ENCODE measurements at places on chromosomes 5 and 9.
A peak's percentile ranks its signal among the peaks of the same experiment; 100 is the strongest.

GRCh38 chr9:34332076-34332964 lies 3.0 kb downstream of the NUDT2 start:
- no peak for DNase-seq

- DNase-seq: no peak
Measured at GRCh38 chr9:110908894-110909293, 129.4 kb downstream of the LPAR1 start.

DNA sequence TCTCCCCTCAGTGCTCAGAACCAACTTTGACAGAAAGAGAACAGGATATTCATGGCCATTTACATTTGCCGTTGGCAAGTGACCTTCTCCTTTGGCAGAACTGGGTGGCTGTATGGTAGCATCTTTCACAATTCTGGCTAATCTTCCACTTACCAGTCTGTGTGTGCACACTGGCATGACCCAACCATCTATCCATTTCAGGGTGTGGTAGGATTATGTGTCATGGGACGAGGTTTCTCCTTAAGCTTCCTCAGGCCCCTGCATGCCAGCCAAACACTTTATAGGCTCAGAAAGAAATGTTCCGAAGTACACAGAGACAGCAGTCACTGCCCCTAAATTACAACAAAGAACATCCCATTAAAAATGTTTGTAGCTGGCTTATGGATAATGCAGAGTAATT lies 497.1 kb downstream of the NFIB start:
- no peak for DNase-seq

DNA sequence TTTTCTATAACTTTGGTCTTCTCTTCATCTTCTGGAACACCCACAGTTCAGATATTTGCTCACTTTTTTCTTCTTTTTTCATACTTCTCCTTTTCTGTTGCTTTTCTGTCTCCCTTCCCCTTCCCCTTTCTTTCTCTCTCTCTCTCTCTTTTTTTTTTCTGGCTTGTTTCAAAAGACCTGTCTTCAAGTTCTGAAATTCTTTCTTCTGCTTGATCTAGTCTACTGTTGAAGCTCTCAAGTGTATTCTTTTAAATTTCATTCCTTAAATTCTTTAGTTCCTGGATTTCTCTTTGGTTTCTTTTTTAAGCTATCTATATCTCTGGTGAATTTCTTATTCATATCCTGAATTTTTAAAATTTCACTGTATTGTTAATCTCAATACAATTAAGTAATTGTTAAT lies 11.2 kb downstream of the ALG2 start:
- no peak for DNase-seq

- no peak for DNase-seq
Measured at GRCh38 chr5:128546658-128547281, 8.7 kb upstream of the FBN2 start.

- no peak for DNase-seq
Measured at GRCh38 chr5:35745660-35746059, 111.0 kb upstream of the IL7R start.

DNA sequence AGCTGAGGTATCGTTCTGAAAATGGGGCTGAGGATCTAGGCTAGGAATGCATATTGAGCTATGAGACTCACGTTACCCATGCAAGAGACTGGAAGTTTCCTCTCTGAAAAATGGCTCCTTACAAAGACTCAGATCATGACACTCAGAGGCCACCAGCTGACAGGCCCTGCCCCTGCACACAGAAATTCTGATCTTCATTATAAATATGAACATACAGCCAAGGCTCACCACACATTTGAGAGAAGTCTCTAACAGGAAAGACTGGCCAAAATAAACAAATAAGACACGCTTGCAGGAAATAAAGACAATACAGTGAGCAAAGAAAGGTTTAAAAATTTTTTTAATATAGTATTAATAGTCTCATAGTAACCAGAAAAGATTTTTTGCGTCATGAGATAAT lies 365.9 kb downstream of the NFIB start:
- no peak for DNase-seq

- no peak for DNase-seq
Measured at GRCh38 chr9:136856079-136856476, 3.9 kb downstream of the MAMDC4 start.

GRCh38 chr9:113158446-113158845 lies 7.6 kb downstream of the SLC31A2 start:
- DNase-seq: no peak

GRCh38 chr5:78530342-78531096 lies 118.1 kb downstream of the LHFPL2 start:
- no peak for DNase-seq

DNA sequence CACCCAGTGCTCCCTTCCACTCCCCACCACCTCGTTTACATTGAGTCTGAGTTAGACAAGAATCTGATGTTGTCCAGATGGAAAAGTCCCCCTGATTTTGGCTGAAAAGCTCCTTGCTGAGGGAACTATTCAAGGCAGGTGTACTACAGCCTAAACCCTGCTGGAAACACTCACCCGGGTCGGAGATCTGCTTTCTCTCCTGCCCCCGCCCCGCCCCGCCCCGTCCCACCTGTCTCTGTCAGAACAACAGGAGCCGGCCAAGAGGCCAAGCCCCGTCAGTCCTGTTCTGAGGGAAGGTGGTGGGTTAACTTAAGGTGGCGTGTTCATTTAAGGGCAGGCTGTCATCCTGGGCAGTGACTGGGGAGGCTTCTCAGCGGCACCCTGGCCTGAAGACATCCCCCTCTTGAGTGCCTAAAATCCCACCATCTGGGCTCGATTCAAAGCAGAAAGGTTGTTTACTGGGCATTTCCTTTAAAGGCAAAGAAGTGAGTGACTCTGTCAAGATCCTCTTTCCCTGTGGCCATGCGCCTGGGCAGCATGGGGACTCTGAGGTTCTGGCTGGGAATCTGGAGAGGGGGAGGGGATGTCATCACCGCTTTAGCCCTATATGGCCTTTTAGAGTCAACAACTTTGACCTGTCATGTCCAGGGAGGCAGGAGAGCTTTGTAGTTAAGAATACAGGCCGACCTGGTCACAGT lies 71.1 kb upstream of the NEURL1B start:
- no peak for DNase-seq

DNA sequence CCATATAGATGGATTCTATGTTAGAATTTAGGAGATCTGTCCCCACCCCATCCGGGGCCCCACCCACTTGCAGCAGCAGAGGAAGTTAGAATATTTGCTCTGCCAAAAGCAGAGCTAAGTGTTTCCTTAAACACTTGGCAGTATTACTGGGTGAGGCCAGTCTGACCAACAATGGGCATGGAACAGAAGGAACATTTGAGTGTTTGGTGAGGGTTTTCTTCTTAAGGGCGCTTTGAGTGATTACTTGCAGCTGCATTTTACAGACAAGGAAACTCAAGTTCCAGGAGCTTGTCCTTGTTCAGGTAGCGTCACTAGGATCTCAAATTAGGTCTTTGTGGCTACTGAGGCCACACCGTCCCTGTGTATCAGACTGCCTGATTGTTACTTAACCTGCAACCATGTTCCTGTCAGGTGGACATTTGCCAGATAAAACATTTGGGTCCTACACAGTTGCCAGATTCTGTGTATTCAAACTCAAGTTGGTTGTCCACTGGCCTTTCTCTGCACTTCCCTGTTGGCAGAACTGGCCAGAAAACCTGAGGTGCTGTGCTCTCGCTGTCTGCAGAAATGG lies 59.3 kb downstream of the SLC46A2 start:
- DNase-seq: no peak

DNA sequence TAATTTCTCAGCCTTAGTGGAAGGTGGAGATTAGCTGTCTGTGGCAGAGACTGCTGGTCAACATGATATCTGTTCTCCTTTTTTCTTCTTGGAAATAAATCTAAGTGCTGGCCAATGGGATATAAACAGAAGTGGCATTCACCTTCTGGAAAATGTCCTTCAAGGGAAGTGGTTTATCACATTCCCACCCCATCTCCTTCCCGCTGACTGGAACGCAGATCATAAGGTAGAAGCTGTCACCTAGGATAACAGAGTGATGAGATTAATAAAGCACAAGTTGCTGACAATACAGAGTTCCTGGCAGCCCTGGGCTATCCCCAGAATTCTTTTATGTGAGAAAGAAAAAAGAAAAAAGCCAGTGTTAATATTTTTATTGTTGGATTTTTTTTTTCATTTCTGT lies 109.7 kb upstream of the OSMR start:
- no peak for DNase-seq

DNA sequence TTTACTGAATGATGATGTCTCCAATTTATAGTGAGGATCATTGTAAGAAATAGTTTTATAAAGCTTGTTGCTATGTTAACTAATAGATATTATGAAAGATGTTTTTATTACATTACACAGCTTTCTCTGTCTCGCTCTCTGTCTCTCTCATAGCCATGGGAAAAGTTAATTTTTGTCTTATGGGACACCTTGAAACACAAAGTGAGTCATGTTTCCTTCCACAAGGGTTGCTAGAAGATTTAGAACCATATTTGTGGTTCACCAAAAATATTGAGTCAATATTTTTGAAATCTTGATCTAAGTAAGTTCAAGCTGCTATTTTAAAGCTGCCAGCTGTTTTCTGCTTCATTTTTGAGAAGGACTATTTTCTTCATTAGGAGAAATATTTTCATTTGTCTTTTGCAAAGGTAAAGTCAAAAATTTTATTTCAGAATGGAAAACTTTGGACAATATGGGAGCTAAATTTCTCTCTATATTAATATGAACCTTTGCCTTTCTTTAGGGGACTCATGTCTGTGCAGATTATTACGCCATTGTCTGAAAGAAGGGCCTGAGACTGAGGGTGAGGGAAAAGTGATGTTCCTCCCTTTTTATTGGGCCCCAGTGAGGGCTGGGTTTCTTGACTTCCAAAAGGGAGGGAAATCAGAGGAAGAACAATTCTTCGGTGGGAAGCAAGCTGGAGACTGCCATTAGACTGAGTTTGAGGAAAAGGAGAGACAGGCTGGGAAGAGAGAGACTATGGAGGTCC lies 87.9 kb upstream of the SLC24A2 start:
- DNase-seq: no peak

- no peak for DNase-seq
Measured at GRCh38 chr5:142540922-142541422, 144.9 kb downstream of the FGF1 start.

DNA sequence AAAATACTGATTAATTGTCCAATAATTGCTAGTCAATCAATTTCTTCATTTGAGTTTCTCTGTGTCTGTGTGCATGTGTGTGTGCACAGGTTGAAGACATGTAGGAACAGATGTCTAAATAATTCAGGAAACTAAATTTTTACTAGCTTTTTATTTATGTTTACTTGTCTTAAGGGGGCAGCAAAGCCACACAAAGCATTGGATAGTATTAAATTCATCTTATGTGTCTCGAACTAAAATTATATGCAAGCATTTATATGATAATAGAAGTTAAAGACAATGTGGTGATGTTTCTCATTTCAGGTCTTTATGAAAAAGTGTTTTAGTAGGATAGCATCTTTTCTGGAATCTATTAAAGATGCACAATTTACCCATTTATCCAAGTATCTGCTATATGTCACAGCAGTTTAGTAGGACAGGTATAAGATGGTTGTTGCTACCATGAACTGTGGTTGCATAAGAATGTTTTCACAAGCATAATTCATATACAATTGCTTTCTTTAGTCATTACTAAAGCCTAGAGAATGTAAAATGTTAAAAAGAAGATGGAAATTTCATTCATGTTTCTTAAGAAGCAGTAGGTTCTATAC lies 784.6 kb upstream of the NUDT12 start:
- no peak for DNase-seq

DNA sequence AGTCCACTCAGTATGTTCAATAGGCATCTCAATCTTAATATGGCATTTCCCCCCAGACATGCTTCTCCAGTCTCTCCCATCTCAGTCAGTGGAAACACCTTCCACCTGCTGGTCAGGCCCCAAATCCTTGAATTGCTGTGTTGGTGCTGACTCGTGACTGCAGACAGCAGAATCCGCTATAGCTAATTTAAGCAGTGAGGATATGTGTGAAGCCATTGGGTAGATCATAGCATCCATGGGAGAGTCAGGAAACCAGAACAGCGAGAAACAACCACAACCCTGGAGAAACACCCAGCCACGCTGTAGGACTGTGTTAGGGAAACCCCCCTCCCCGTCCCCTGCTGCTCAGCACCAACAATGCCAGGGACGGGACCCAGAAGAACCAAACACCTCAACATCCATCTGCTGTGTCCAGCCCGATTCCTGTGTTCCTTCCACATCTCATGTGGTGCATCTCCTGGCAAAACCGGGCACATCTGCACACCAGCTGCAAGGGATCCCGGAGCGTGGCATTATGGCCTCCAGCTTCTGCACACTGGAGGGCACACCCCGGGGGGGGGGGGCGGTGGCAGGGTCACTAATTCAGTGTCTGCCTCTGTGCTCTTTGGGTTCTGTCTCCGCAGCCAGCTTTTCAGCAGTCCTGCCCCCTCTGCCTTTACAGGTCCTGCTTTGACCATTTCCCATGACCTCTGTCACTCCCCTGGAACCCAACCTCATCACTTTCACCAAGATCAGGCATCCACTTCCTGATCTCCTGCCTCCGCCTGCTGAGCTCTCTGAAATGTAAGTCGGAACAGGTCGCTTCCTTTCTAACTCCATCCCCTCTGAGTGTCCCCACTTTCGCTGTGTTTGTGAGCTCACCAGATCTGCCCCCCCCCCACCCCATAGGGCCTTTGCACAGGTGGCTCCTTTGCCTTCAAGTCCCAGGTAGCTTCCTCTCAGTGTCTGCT lies 2.4 kb upstream of the PLEKHG4B start:
- no peak for DNase-seq

DNA sequence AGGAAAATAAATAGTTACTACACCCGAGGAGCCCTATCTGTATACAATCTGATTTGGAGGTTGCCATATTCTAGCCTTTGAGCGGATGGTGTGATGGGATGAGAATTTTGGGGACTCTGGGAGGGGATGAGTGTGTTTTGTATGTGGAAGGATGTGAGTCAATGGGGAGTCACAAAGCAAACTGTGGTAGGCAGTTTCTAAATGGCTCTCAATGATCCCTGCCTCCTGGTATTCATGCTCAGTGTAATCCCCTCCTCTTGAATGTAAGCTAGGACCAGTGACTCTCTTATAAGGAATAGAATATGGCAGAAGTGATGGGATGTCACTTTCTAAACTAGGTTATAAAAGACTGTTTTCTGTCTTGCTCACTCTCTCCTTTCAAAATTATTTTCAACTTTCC lies 205.7 kb upstream of the RIOK2 start:
- DNase-seq: no peak

DNA sequence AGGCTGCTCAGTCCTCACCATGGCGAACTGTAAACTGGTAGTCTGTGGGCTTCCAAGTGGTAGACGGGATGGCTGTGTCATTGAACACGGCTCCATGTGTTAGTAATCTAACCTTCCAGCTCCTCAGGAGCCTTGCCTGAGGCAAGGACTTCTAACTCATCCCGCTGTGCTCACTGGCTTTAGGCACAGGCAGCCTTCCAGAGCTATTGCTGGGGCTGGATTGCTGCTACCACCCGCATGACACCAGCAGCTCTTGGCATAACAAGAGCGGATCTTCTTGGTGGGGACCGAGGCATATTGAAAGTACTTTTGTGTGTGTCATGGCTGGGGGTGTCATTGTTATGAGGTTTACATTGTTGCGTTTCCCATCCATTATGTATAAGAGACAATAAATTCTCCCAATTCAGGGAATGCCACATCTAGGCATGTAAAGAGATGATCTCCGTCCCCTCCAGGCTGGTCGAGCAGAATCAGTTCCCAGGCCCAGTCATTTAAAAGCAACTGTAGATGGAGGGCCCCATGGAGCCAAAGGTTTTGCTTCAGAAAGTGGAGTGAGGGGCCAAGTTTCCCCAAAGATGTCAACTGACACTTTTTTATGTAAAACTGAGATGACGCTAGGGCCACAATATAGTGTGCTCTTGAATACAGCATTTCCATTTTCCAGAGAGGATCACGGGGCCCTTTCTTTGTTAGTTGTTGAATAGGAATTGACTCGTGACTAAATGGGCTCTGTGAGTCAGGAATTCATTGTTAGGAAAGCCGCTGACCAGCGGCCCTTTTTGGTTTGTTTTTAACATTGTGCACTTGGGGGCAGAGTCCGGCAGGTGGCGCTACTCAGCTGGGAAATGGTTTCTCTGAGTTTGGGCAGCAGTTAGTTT lies 759.5 kb downstream of the TAF11L14 start:
- DNase-seq: peak; percentile 8

Data from stimulated activated CD8-positive, alpha-beta memory T cell treated with anti-CD3 and anti-CD28 coated beads, Interleukin-4, amount 100 ng/mL, for 24 hours (primary cell).